ENCODE measurements at places on chromosomes 3 and 15.

- no peak for DNase-seq
Measured at GRCh38 chr15:34754674-34755418, at the start of gene GJD2. Gene GJD2 (minus strand): TSS chr15:34754998. CDS start chr15:34754488, 510 bp downstream.

- no peak for DNase-seq
Measured at GRCh38 chr3:74106925-74107324, 482.2 kb upstream of the PDZRN3 start.

- DNase-seq = no peak
Measured at GRCh38 chr3:37456781-37457180, 282.4 kb upstream of the LRRFIP2 start.

DNA sequence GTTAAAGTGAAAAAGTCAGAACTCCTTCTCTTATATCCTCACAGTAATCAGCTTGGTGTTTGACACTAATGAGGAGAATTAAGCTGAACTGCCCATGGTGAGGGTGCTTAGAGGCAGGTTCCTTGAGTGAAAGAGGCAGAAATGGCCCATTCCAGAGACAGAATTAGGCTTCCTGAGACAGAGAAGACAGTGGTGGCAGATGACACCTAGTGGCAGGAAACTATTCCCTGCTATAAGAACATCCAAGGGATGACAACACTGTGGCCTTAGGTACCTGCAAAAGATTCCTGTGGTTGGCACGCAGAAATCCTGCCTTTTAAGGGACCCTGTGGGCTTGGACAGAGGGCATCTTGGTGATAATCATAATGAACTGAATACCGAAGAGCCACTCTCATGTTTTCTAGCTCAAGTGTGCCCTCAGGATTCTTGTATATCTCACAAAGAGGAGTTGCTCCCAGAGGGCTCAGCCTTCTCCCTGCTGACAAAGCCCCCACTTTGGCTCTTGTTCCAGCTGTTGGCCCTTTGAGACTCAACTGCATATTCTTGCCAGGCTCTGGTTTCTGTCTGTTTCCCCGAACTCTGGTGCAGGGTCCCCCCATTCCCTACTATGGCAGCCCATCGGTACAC lies 56.0 kb downstream of the KBTBD12 start:
- no peak for DNase-seq

DNA sequence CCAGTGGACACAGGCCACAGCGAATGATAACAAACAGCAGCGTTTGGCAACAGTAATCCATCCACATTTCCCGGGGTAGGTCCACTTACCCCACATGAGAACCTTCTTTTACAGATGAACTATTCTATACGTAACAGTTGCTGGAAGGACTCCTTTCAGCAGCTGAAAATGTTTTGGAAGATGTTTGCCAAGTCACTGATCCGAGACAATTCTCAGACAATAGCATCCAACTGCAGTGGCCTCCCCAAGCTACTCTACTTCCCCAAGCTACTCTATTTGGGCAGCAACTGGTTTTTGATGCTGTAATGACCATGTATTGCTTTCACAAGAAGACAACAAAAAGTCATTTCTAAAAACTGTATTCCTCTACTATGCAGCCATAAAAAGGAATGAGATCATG lies 87.5 kb downstream of the ADAMTS17 start:
- DNase-seq = no peak

DNA sequence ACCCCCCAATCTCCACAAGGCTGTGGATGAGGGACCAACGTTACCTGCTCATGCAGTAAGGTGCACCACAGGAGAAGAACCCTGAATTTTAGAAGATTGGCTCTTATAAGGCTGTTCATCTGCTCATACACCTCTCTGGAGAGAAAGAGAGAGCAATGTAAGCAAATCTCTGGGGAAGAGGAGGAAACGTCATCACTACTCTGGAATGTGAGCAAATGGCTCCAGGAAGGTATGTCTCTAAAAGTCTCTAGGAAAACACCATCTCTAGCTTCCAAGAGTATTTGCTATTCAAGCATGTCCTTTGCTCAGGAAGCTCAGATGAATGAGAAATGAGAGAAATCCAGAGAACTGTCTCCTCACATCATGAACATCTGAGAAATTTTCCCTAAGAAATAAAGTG lies 235.4 kb downstream of the TBL1XR1 start:
- DNase-seq = no peak

DNA sequence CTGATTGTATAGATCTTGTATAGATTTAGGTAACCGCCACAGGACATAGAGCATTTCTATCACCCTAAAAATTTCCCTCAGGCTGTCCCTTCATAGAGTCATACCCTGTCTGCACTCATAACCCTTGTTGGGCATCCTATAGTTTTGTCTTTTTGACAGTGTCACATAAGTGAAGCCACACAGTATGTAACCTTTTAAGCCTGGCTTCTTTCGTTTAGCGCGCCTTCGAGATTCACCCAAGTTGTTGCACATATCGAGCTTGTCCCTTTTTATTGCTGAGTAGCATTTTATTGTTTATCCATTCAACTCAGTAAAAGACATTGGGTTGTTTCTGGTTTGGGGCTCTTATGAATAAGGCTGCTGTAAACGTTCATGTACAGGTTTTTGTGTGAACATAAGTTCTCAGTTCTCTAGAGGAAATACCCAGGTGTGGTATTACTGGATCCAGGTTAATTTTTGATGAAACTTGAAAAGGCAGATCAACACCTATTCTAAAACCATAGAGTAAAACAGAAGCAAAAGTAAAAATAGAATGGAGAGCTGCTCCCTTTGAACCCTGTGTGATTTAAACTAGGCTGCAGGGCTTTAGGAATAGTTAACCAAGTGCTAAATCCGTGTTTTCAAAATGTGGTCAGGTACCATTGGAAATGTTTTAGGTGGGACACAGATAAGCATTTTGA lies 49.5 kb downstream of the CD86 start:
- DNase-seq = no peak

DNA sequence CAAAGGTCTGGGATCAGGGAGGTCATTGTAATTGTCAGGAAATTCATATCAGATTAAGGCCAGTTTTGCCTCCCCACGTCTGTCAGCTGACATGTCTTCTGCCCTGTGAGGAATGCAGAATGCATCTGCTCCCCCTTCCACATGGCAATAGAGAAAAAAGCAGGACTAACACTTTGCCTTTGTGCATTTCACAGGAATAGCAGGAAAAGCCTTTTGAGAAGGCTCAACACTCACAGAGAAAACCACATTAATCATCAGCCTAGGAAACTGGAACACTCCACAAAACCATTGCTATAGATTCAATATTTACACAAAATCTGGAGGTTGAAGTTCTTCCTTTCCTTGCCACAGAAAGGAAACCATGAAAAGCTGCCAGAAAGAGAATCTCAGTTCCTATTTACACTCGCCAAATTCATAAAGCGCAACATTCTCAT lies 165.2 kb upstream of the HES1 start:
- no peak for DNase-seq

DNA sequence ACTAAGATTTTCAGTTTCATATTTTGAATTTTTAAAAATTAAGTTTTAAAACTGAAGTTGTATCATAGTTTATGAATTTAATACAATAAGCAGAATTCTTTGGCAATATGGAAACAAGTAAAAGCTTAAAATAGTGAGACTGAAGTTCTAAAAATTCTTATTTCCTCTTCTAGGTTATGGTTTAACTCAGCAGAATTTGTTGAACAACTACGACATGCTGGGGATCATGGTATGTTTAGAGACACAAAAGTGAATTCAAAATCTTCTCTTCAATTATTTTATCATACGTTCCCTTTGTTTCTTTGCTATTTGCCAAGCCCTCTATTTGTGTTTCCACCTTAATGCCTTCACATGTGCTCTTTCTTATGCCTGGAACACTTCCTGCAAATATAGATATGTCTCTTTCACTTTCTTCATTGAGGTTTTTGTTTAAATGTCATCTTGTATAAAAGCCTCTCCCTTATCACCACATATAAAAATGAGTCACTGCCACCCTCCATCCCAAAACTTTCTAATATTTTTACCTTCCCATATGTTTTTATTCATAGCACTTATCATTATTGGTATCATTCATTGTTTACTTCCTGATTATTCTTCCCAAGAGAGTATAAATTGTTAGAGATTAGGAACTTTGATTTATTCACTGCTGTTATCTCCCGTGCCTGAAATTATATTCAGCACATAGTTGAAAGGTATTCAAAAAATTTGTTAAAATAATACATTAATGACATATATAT lies 6.4 kb downstream of the SUCNR1 start:
- no peak for DNase-seq

DNA sequence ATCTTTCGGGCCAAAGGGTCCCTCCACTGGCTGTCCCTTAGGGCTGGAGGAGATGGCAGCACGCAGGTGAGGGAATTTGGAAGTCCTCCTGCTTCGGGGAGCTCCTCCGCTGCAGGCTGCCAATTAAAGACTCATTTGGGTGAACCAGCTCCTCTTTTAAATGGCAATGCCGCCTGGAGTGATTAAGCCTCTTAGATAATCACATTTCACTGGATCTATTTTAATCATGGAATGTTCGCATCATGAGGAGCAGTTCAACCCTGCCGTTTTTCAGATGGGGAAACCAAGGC lies 117.9 kb downstream of the LIPC start:
- DNase-seq = no peak

Measured in T-helper 17 cell (primary cell).